ENCODE measurements at places on chromosomes 5 and 9. TPM values are rescaled to one million over a fixed set of nuclear protein-coding genes. Genes with fewer than 3 reads are reported as not detected.
A peak's percentile ranks its signal among the peaks of the same experiment; 100 is the strongest.

DNA sequence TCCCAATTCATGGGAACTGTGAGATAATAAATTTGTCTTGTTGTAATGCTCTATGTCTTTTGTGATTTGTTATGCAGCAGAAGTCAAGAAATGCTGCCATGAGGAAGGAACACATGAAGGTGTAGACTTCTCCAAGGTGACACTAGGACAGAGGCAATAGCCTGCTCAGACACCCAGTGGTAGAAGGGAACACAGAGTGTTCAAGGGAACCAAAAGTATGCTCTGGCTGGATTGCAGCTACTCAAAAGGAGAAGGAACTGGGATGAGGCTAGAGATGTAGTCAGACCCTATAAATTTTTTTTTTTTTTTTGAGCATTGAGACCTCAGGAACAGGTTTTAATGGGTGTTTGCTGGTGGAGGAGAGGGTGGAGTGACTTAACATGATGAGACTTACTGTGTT is 232.5 kb downstream of the PARP8 start:
- DNase-seq = no peak

DNA sequence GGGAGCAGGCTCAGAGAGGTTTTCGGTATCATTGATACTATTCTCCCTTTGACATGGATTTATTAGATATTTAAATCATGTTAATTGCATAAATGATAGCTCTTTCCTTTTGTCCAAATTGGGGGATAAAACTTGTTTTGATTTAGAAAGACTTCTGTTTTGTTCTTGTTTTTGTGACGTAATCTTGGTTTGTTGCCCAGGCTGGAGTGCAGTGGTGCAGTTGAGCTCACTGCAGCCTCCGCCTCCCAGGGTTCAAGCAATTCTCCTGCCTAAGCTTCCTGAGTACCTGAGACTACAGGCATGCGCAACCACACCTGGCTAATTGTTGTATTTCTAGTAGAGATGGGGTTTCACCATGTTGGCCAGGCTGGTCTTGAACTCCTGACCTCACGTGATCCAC is 7.1 kb downstream of the MAT2B start:
- DNase-seq = no peak

DNA sequence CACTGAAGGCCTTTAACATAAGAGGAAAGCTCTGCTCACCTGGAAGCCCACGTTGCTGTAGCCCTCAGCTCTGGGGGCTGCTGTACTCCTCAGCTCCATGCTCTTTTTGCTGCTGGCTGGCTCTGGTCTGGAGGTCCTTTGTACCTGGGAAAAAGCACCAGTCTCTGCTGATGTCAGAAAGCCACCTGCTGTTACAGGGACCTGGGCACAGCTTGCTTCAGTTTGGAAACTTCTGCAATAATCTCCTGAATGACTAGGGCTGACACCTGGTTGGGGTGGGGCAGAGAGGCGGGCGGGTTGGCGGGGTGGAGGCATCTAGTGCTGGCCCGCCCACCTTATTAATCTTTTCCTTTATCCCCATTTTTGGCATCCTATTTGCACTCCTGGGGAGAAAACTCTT is at the start of gene SLC28A3:
TSS of gene SLC28A3 (minus strand) at position 224 of the 400 bp plus-strand sequence. CDS start at position 99, 125 bp downstream.
- peak; percentile 29 for DNase-seq

DNA sequence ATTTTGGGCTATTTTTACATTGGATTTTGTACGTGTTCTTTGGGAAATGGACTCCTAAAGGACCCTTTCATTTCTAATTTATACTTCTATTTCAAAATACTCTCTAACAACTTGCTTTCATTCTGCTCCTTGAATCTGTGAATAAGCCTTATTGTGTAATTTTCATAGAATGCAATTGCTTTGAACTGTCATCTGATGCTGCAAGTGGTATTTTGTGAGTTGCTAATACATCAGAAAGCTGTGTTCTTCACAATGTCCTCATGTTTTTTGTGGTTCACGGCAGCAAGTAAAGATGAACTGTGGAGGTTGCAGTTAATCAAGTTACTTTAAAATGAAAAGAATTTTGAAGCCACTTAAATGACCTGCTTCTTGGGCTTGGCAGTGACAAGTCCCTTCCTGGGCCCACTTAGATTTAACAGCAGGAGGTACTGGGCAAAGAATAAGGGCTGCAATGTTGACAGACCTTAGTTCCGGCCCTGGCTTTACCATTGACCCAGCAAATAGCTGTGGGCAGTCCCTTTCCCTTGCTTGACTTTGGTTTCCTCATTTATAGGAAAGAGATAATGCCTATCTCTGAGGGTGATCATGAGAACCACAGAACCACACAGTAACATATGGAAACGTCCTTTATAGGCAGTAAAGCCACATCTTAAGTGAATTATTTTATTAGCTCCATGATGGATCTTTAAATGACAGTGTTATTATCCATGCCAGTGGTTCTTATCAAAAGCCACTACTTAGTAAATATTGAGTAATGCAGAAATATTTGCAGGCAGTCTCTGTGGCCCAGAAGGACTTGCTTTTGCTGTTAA is 54.8 kb downstream of the IQGAP2 start:
- peak; percentile 65 for DNase-seq

GRCh38 chr5:61167382-61167781 is 5.1 kb upstream of the SMIM15 start:
- peak; percentile 32 for DNase-seq

GRCh38 chr5:177588413-177588909 is 3.5 kb upstream of the TMED9 start:
- DNase-seq = no peak

- DNase-seq = peak; percentile 34
Observed at GRCh38 chr5:99285606-99286005, 356.8 kb upstream of the CHD1 start.

- no peak for DNase-seq
Observed at GRCh38 chr5:158121678-158122077, 262.7 kb upstream of the CLINT1 start.

DNA sequence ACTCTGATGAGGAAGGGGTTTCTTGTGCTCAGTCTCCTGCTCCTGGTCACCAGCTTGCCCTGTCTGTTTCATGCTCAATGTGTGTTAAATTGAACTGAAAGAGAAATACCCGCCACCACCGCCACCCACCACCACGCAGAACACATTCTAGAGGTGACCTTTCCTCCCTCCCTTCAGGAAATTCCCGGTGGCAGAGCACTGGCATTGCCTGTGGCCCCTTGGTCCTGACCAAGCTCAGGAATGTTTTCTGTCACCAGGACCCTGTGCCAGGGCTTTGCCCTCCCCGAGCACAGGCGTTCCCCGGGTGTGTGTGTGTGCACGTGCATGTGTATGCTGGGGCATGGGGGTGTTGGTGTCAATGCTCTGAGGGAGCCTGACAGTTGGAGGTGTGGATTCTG is 10.2 kb upstream of the SLC25A51 start:
- no peak for DNase-seq

- peak; percentile 54 for DNase-seq
Observed at GRCh38 chr9:12882430-12882829, 107.6 kb downstream of the LURAP1L start.

GRCh38 chr5:31048282-31049270 is 144.9 kb upstream of the CDH6 start:
- no peak for DNase-seq

DNA sequence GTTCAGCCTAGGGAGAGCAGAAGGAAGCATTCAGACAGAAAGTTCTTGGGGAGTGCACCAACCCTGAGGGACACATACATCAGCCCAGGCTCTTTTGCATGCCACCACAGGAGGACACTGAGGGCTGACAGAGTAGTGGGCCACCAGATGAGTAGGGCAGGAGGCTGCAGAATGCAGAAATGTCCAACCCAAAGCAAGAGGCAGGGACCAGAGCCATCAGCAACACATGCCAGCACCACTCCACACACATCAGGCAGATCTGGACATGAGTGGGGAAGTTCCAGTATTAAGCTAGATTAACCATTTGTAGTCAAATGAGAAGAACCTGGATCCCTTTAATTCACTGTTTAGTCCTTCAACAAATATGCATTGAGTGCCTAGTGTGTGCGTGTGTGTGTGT is 35.7 kb upstream of the OTULINL start:
- DNase-seq = no peak

DNA sequence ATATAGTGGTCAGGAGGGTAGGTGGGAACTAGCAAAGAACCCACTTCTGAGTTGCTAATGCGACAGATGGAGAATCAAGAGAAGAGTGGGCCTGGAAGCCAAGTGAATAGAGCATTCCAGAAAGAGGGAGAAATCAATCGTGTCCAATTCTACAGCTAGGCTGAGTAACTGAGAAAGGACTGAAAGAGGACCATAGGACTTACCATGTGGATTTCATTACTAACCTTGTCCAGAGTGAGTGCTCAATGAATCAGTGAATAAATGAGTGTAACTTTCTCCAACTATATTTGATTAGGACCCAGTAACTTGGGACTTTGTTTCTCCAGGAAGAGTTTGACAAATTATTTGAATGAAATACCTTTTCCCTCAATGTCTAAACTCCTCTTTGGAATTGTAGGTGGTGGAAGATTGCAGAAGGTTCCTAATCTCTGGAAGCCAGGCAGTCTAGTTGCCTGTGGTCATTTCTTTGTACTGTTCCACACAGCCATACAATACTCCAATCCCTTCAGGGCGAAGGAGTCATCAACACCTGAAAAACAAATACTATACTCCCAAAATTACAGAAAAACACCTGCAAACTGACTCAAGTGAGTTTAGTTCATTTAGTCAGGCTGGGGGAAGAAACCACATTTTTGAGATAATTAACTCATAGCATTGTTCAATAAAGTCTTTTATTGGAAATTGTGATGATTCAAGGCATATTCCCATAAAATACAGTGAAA is 2.6 kb upstream of the F2RL1 start:
- no peak for DNase-seq

DNA sequence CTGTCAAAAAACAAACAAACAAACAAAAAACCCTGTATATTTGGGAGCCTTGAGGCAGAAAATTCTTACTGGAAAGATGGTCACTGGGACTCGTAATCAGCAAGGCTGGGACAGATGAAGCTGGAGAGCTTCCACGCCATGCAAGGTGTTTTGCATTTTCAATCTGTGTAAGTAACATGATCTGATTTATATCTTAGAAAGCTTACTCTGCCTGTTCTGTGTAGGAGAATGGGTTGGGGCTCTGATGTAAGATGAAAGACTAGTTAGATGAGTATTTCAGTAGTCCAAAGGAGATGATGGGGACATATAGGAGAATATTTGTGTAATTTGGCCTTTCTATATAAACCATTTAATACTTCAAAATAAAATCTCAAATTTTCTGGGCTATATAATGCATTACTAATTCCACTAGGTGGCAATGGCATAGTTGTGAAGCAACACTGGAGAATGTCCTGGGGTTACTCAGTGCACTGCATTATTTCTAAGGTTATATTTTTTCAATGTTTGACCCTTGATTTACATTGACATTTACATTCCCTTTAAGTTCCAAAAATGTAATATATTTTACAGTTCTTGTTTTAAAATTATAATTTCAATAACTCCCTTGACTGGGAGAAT is 21.9 kb upstream of the FSD1L start:
- peak; percentile 32 for DNase-seq

DNA sequence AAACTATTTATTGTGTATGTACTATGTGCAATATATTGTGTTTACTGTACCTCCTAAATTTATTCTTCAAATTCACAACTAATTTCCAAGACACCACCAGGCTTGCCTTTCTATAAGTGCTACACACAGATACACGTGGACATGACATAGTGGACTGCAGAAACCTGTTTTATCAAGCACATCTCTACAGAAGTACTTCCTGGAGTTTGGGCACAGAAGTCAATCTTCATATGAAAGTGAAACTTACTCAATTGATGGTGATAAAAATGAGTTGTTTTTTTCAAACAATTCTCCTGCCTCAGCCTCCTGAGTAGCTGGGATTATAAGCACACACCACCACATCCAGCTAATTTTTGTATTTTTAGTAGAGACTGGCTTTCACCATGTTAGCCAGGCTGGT is 57.6 kb downstream of the NLN start:
- DNase-seq = peak; percentile 13

The CRB2 gene
- not detected for total RNA-seq

The RC3H2 gene
- 31.5 TPM for total RNA-seq

The MEF2C gene
- total RNA-seq = 22.8 TPM

The CDKN2B-AS1 gene
- not detected for total RNA-seq

The IFNA13 gene
- total RNA-seq = not detected

The PFN3 gene
- total RNA-seq = not detected

The TEX48 gene
- total RNA-seq = not detected

The FCN1 gene
- 2.8 TPM for total RNA-seq

The TERT gene
- total RNA-seq = 0.37 TPM

The VLDLR gene
- total RNA-seq = 3.2 TPM

The FBP2 gene
- total RNA-seq = 86.4 TPM

All from stomach (tissue), 19 donors.